ENCODE measurements at places on chromosomes 2 and 18.

DNA sequence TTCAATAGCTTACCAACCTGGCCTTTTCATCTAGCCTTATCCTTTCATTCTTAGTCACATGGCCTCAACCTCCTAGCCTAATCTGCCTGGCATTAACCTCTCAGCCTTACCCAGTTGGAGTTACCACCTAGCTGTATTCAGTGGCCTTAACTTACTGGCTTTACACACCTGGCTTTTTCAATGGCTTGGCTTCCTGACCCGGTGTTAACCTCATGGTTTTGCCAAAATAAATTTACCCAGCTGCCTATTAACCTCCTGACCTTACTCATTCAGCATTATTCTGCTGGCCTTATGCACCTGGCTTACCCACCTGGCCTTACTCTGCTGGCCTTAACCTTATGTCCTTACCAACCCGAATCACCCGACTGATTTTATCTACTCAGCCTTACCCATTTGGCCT, 135.5 kb upstream of the ZSWIM2 start:
- DNase-seq = no peak

DNA sequence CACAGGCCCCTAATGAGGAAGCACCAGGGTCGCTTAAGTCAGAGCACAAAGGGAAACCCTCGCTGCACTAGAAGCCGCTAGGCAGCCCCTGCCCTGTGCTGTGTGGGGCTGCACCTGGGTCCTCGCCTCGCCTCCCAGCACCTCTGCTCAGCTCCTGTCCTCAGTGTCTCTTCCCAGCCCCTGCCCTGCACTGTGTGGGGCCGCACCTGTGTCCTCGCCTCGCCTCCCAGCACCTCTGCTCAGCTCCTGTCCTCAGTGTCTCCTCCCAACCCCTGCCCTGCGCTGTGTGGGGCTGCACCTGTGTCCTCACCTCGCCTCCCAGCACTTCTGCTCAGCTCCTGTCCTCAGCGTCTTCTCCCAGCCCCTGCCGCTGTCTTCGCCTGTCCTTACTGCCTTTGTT, 342.8 kb downstream of the EIPR1 start:
- no peak for DNase-seq

DNA sequence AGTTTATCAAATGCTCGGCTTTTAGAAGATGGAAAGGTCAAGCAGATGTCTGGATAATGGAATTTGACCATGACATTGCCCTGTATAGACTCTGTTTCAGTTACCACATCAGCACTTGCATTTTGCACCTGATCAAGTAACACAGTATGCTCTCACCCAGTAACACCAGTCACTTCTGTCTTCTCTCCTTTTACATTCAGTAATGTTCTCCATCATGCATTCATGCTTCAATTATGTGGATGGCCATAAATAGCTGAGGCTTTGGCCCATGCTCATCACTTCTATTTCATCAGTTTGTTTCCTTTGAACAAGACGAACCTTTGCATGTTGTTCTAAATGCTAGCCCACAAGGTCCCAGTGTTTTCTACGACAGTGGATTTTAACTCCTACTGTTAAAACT, 322.9 kb upstream of the ACVR2A start:
- DNase-seq = no peak

GRCh38 chr2:176163672-176164056, 6.6 kb downstream of the HOXD3 start:
- no peak for DNase-seq

DNA sequence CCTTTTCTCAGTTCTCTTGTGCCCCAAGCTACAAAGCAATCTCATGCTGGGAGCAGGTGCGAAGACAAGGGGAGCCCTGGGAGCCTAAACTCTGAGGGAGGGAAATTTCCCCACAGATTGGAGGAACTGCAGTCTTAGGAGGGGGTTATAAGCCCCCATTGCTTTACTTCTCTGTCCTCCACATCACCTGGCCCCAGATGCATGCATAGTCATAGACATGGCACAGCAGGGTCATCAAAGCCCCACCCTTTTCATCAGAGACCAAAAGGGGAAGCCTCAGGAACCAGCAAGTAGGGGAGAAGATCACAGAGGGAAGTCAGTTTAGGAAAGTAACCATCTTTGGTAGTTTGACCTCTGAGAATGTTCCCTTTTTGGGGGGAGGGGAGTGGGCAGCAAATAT, 33.7 kb downstream of the LANCL1 start:
- no peak for DNase-seq

DNA sequence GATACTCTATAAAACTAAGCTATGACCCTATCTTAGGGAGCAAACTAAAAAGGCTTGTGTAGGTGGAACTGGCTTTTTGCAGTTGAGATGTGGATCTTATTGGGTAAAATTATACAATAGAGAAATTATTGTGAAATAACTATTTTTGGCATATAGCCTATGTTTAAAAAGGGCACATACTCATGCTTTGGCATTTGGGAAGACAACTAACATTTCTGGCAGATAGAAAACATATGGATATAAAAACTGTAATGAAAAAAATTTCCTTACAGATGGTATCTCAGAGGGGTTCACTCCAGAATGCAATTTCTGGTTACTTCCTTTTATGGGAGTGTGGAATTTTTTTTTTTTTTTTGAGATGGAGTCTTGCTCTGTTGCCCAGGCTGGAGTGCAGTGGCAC, 120.1 kb upstream of the CCDC195 start:
- DNase-seq = no peak

DNA sequence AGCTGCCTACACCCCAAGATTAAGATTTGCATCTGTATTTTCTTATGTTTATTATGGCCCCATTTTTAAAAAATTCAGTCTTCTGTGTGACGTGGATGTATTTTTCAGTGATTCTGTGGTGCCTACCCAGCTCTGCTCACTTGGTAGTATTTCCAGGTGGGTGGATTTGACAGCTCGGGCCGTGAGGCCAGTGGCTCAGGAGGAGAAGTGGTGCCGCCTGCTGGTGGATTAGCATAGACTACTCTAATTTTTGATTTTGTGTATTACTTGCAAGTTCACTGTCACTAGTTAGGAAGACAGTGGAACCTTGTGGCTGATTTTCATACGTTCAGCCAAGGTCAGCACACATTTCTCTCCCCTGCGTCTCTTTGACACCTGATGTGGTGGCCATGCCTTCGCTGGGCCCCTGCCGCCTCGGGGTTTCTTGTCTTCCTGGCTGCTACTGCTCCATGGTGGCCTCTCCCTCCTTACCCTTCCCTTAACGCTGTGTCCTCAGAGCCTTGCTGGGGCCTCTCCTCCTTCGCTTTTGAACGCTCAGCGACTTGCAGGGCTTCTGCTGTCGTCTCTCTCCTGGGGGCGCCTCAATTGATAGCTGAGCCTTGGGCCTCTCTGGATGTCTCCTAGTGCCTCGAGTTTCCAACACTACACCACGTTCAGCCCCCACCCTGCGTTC, 89.4 kb downstream of the DGKD start:
- peak; percentile 68 for DNase-seq

DNA sequence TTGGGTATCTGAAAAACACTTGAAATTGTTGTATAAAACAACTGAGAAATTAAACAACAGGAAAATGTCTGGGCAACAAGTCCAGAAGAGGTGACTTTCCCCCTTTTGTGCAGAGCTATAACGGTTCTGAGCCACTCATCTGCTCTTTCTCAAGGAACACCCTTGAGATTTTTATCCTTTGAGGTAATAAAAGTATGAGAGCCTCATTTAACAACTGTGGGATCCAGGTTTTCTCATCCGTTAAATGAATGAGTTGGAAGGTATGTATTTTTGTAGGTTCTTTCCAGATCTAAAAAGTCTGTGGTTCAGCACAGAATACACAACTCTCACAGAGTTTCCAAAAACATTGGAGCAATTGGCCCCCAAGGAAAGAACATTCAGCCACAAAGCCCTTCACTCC, 93.0 kb downstream of the ANKRD44 start:
- DNase-seq = no peak

- no peak for DNase-seq
These were observed 550.7 kb downstream of the THSD7B start for GRCh38 chr2:137316075-137316474.

DNA sequence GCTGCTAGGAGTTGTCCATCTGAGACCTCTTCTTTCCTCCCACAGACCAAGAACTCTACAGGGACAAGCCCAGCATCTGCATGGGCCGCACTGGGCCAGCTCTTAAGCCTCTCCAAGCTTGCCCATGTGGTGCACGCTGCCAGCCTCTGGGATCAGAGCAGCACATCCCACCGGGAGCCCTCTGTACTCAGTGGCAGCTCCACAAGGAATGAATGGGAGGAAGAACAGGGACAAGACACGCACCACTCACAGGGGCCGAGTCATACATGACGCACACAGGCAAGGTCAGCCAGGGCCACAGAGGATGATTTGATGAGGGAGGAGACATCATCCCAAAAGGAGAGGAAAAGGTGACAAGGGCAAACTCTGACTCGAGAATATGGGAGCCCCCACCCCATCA, 268.3 kb downstream of the KLHL29 start:
- no peak for DNase-seq

GRCh38 chr2:15825276-15825980, 114.9 kb upstream of the MYCN start:
- DNase-seq = no peak

- DNase-seq = no peak
These were observed 19.4 kb upstream of the TTC39C start for GRCh38 chr18:23995180-23995579.

GRCh38 chr2:68345129-68345875, 19.8 kb upstream of the PLEK start:
- no peak for DNase-seq

GRCh38 chr18:41311571-41312547, 643.2 kb upstream of the PIK3C3 start:
- DNase-seq = no peak

- DNase-seq = no peak
These were observed 11.2 kb upstream of the DAW1 start for GRCh38 chr2:227860221-227860641.

- DNase-seq = no peak
These were observed 8.0 kb downstream of the FASTKD1 start for GRCh38 chr2:169565686-169566085.

DNA sequence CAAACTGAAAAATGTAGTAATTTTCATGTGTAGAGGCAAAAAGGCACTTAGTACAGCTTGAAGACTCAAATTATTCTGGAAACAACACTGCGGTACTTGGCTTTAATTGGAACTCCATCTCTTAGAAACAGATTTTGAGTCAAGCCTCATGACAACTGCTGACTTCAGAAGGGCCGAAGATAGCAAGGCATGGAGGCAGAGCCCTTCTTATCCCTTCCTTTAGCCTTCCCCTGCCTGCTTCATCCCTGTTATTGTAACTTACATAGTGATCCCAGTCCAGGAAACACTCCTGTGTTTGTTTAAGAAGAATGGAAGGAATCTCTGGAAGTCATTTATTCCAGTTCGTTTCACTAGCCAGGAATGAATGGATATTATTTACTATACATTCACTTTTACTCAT, 110.9 kb upstream of the FAM98A start:
- no peak for DNase-seq

GRCh38 chr2:235113854-235114253, 162.0 kb downstream of the SH3BP4 start:
- DNase-seq = no peak

DNA sequence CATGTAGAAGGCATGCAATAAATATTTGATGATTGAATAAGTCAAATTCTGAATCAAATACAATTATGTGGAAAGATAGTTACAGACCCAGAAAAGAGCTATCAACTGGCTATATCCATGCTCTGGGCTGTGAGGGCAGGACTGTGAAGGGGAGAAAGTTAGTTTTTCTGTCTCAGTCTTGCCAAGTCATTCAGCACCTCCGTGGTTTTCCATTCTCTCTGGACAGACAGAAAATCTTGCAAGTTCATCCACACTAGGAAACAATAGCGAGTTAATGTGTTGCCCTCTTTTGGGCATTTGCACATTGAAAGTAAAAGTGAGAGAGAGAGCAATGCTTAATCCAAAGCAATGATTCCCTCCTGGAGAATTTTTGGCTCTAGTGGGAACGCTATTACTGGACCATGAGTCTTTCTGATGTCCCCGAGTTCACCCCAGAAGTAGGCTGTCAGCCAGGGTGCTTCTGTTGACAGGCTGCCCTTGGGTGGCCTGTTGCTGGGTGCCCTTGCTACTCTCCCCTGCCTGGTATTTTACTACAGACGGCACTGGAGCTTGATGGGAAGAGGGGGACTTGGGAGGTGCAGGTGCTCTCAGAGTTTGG, 238.3 kb downstream of the LOXHD1 start:
- DNase-seq = no peak

Data from neural crest cell (in vitro differentiated cells).